ENCODE measurements at places on chromosomes 3 and 15.
A peak's percentile ranks its signal among the peaks of the same experiment; 100 is the strongest.

GRCh38 chr3:50617096-50617791, at the start of gene MAPKAPK3:
Gene MAPKAPK3, plus strand, starts transcription at chr3:50617151. Its CDS starts 415 bp downstream, at chr3:50617566.
- DNase-seq, result peak; percentile 18

DNA sequence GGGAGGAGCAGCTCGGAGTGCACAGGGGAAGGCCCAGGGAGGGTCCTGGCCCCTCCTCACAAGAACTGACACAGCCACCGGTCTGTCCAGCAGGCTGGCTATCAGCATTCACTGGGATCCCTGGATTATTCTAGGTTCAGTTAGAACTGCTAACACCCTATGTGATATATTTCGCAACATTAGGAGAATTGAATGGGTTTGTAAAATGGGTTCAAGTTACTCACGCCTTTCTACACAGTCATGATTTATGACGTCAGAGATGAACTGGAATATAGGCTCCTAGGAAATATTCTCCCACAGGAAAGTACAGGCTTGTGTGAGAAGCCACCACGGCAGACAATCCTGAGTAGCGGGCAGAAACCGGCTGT, 969 bp upstream of the BSN start:
- DNase-seq, result no peak

GRCh38 chr3:42043099-42043813, 47.9 kb upstream of the TRAK1 start:
- DNase-seq, result no peak

GRCh38 chr3:69235882-69236281, 113.5 kb upstream of the LMOD3 start:
- DNase-seq, result no peak

GRCh38 chr15:74228723-74229081, 7.4 kb upstream of the CCDC33 start:
- DNase-seq, result no peak

DNA sequence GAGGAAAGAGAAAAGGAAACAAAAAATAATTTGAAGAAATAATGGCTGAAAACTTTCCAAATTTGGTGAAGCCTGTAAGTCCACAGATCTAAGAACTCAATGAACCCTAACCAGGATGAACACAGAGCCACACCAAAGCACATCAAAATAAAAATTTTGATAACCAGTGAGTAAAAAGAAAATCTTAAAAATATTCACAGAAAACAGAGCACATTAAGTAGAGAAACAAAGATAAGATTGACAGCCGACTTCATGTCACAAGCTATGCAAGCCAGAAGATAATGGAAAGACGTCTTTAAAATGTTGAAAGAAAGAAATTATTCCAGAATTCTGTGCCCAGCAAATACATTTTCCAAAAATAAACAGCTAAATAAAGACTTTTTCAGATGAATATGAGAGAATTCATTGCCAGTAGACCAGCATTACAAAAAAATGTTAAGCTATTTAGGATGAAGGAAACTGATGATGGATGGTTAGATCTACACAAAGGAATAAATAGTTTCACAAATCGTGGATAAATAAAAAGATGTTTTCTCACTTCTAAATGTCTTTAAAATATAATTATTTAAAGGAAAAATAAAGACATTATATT, 140.2 kb upstream of the SKOR1 start:
- no peak for DNase-seq

GRCh38 chr15:57090496-57090859, 172.0 kb downstream of the TCF12 start:
- no peak for DNase-seq

- DNase-seq, result no peak
Observed at GRCh38 chr3:98906230-98906629, 4.7 kb upstream of the DCBLD2 start.

DNA sequence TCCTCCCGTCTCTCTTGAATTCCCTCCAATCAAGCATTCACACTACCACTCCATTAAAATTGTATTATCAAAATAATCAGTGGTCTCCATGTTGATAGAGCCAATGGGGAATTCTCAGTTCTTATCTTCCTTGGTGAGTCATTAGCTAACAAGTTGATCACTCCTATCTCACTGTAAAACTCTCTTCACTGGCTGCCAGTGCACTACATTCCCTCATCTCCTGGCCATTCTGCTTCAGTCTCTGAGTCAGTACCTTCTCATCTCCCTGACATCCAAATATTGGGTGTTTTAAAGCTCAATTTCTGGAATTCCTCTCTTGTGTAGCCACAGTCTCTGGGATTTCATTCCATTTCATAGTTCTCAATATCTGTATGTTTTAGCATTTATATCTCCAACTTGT, 175.2 kb downstream of the ALDH1A2 start:
- no peak for DNase-seq

DNA sequence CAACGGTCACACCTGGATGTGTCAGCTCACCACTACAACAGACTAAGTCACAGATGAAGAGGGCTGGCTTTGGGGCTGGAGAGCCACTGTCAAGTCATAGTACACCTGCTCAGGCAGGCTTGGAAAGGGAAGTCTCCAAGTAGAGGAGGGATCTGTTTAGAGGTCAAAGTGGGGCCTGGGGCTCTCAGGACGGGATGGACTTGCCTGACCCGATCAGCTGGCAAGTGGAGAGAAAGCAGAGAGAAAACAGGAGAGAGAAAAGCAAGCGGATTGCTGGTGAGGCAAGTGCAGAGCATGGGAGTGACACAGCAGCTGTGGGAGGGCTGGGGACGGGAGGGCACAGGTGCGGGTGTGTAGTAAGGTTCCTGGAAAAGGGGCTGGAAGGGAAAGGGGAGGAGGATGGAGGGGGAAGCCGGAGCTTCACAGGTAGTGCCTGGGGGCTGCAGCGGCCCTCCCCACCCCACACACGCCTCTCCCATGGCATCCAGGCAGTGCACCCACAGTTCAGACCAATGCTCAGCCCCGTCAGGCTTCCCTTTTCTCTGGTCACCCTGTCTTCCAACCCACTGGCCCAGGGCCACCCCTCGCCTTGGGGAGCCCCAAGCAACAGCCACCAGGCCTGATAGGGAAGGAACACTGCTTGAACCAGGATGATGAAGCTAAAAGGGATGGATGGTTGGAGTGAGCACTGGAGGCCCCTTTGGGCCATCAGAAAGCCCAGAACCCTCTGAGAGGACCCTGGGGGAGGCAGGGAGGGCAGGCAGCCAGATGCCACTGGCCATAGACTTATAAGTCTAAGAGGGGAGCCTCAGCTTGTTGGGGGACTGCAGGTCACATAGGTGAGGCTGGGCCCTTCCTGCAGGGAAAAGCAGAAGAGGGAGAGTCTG, 8.5 kb downstream of the RPS17 start:
- DNase-seq, result no peak

DNA sequence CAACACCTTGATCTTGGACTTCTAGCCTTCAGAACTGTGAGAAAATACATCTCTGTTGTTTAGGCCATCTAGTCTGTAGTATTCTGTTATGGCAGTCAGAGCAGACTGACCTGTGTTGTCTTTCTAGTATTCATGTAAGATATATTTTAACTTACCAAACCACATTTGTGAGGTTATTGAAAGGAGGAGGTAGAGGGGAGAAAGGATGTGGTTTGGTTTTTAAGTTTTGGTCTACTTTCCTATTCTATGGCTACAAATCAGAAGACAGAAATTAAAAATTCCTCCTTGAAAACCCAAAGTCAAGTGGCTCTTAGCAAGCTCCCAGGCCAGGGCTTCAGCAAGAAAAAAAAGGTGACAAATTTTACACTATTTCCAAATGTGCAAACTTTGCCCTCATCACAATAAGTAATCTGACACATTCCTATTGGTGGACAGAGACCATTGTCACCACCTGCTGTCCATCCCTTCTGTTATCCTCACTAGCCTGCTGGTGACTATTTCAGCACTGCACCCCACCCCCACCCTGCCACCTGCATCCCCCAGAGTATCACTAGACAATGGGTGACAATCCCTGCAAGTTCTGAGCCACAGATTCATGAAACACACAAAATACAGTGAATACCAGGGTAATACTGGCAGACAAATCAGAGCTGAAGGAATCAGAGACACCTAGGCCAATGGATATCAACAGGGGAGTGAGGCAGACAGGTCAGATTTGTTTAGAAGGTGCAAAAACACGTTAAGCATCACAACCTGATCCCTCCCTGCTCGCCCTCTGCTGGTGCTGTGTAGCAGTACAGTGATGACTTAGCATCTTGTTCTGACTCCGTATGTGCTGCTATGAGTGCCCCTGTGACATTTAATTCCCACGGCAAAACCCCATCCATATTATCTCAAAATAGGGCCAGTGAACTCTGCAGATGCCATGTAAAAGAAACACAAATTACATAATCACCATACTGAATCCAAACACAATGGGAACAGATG, 79.0 kb upstream of the DCLK3 start:
- peak; percentile 40 for DNase-seq

- DNase-seq, result no peak
Observed at GRCh38 chr3:149881879-149882278, 68.9 kb downstream of the RNF13 start.

- no peak for DNase-seq
Observed at GRCh38 chr3:80550174-80550573, 782.4 kb upstream of the ROBO1 start.

DNA sequence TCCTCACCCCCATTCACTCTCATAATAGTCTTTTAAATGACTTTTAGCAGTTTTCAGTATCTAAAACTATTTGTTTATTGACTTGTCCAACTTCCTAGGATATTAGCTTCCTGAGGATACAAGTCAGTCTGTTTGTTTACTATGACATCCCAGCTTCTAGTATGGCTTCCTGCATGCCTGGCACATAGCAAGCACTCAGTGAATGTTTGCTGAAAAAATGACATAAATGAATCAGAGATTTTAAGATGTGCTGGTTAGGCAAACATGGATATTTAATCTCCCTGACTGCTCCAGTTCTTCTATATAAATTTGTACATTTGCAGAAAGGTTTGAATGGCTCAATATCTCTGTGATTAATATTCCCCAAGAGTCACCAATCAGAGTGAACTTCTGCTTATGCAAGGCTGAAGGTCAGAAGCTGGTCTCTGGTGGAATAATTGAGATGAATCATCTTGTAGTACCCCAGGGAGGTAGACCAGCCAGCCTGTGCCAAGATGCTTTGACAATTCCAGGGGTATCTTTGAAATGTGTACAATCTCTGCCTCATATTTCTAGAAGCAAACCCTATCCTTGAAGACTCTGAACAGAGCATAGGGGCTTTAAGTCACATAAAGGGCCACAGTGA, 219.0 kb upstream of the LMCD1 start:
- DNase-seq, result no peak

DNA sequence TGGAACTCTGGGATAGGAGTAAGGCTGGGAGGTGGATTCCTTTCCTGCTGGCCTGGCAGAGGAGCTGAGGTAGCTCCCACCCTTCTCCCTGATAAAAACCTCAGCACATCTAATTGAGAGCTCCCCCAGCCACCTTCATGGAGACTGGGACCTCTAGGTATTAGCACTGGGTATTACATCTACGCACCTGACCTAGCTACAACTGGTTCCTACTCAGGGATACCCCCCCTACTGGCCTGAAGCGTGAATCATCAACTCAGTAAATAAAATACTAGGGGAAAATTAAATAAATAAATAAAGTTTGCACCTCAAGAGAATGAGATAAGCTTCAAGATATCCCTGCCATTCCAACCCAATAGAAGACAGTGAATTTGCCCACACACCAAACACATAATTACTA, 140.4 kb downstream of the NEK10 start:
- no peak for DNase-seq

DNA sequence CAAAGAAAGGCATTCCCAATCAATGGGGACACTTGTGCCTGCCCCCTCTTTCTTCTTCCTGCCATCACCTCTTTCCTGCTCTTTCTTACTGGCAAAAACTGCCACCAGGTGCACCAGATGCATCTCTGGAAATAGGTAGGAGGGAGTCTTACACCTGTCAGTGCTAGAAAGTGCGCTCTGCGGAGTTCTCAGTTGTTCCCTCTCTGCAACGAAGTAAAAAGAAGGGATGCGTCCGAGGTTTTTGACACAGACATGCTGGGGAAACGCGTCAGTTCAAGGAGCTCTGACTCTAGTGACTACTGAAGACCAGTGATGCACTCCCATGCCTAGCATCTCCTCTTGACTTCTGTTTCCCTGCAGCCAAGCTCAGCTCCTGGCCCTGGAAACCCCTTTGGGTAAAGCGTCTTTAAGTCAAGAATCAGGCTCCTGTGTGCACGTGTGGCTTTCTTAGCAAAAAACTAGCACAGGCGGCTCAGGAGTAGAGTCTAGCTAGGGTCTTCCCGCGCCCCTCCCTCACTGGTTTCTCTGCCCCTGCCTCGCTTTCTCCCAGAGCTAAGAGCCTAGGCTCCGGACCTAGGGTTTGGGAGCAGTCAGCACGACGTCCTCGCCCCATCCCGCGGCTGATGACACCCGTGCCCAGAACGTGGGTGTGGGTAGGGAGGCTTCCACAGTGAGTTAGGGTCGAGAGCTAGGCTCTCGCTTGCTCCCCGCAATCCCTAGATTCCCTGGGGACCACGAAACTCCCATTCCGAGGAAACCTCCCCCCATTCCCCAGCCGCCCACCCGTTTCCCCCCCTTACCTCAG, 564 bp upstream of the GRM7 start:
- no peak for DNase-seq

DNA sequence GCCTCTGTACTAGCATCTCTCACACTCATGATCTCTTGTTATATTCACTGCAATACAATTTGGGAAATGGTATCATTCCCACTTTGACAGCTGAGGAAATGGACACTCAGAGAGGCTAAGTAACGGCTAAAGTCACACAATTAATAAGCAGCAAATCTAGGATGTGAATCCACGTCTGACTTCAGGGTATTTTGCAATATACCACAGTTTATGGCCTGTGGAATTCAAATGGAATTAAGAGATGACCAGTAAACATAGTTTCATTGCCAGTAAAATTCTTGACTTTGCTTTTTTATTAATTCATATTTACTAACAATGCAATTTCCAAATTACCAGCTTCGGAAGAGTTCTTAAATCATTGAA, 61.1 kb downstream of the CCNL1 start:
- no peak for DNase-seq

DNA sequence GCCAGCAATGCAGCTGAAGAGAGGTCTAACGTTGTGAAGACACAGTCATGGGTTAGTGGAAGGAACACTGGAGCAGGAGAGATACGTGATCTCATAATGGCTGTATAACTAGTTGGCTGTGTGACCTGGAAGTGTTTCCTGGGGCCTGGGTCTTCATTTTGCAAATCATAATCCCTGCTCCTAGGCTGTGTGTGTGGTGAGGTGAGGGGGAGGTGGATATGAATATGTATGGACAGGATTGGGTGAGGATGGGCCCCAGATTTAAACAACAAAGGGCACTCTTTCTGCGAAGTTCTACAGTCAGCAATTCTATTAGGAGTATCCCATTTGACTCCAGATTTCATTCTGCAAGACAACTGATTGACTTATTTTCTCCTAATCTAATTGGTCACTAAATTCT, 41.3 kb downstream of the ANKRD28 start:
- DNase-seq, result no peak

GRCh38 chr3:192652727-192653126, 74.6 kb downstream of the FGF12 start:
- DNase-seq, result no peak

DNA sequence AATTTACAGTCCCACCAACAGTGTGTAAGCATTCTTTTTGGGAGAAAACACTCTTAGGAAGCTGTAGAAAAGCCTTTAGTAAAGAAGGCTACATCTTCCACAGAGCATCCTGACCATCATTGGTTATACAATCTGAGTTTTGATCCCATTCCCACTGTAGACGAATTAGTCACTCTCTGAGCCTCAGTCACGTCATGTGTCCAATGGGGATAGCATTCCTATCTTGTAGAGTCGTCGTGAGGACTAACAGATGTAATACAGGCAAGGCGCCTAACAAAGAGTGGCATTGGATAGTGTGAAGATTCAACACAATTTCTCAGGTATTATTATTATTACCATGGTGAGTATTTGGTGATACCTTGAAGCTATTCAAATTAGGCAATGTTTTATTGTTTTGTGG, 44.0 kb upstream of the ALDH1A3 start:
- no peak for DNase-seq
